T-cell (primary cell): ENCODE measurements at places on chromosomes 3 and 15.
A peak's percentile ranks its signal among the peaks of the same experiment; 100 is the strongest.

GRCh38 chr3:44184319-44184953 is 57.2 kb upstream of the TOPAZ1 start:
- no peaks in the 10 kb centered on the region for H3K36me3 ChIP-seq
- no peak overlapping the region for H3K27ac ChIP-seq
- no peak for DNase-seq

- DNase-seq = no peak
- H3K4me3 ChIP-seq = no peak overlapping the region
- no peaks in the 10 kb centered on the region for H3K27me3 ChIP-seq
- H3K36me3 ChIP-seq = no peaks in the 10 kb centered on the region
Observed at GRCh38 chr3:8608041-8608790, 36.4 kb downstream of the SSUH2 start.

- no peaks in the 10 kb centered on the region for H3K4me1 ChIP-seq
- H3K27me3 ChIP-seq = no peaks in the 10 kb centered on the region
- DNase-seq = no peak
- H3K36me3 ChIP-seq = peaks cover 59% of the 10 kb centered on the region
- no peak overlapping the region for H3K27ac ChIP-seq
- H3K4me3 ChIP-seq = no peak overlapping the region
Observed at GRCh38 chr3:4693620-4694019, 200.5 kb downstream of the ITPR1 start.

DNA sequence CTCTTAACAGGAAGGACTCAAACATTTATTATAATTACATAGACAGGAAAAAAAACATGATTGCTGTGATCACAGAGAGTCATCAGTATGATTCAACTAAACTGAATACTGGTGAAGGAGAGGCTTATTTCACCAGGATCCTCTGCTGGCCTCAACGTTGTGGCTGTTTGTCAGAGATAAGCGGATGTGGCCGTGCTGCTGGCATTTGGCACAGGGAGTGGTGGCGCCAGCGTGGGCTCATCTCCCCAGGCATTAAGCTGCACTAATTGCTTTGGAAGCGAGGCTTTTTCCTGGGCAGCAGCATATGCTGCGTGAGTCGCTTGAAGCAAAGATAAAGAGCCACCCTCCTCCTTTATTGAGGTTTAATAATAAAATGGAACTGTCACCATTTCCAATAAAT is 306.7 kb downstream of the LRTM1 start:
- H3K27me3 ChIP-seq = no peaks in the 10 kb centered on the region
- no peaks in the 10 kb centered on the region for H3K36me3 ChIP-seq
- no peak overlapping the region for H3K4me3 ChIP-seq
- H3K4me1 ChIP-seq = no peaks in the 10 kb centered on the region
- H3K27ac ChIP-seq = no peak overlapping the region

DNA sequence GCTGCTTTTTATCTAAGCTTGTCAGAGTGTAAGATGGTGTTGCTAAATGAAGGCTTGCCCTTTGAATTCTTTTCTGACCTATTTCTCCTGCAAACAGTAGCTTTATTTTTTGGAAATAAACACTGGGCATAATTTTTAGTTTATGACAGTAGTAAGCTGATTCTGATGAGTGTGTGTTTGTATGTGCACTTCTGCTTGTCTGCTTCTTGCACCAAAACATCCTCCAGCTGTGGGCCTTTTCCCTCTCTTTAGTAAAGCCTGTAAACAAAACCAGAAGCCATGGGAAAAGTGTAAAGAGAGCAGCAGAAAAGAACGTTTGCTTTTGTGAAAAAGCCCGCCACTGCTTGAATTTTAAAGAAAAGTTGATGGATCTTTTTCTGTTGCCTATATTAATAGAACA is 136.4 kb upstream of the IL12A start:
- H3K27ac ChIP-seq = no peak overlapping the region
- no peaks in the 10 kb centered on the region for H3K27me3 ChIP-seq
- no peak overlapping the region for H3K4me3 ChIP-seq

DNA sequence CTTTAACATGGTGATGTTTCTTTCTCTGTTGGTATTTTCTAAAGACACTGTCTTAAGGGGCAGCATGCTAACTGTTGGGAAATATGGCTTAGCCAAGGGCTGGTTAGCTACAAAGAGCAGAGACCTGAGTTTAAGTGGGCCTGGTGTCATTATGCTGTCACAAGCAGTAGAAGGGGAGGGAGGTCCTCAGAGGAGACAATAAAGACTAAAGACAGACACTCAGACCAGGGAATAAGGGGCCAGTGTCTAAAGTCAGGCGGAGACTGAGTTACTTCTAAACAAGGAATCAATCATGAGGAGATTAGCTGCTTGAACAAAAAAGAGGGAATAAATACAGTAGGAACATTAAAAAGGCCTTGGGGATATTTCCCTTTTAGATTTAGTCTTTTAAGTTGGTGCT is 142.7 kb upstream of the DPPA4 start:
- no peak for DNase-seq
- no peaks in the 10 kb centered on the region for H3K27me3 ChIP-seq
- H3K36me3 ChIP-seq = no peaks in the 10 kb centered on the region

GRCh38 chr3:152039887-152040286 is 166.4 kb downstream of the SUCNR1 start:
- no peaks in the 10 kb centered on the region for H3K27me3 ChIP-seq
- DNase-seq = no peak
- no peaks in the 10 kb centered on the region for H3K4me1 ChIP-seq
- no peaks in the 10 kb centered on the region for H3K36me3 ChIP-seq
- H3K27ac ChIP-seq = no peak overlapping the region

DNA sequence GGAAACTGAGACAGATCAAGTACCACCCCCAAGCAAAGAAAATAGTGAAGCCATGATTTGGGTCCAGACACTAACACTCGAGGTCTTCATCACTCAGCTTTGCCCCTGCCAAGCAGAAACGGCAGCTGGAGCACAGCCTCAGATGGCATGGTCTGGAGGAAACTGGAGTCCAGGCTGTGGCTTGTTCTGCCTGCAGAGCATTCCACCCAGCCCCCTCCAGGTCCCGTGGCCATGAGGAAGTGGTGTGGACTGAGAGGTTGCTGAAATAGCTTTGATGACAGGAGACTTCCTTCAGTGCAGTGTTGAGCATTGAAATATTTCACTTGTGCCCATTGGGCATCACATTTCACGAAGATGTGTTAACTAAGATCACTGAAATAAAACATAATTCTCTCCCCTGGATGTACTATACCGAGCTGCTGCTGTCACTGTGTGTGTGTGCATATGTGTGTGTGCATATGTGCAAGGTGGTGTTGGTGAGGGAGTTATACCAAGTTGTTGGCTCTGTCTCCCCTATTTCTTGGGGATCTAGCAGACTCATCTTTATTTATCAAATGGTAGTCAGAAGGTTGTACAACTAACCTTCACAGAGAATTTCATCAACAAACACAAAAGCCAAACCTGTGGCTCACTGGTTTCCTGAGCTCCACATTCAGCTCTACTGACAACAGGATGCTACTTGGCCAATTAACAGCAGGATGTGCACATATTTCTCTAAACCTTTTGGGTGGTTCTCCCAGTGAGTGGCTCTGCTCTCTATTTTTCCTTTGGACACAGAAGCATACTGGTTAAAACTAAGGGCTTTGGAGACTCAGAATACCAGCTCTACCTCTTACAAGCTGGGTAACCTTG is 660.1 kb upstream of the CFAP20DC start:
- H3K4me3 ChIP-seq = peak overlapping the region; percentile 17
- no peak overlapping the region for H3K27ac ChIP-seq
- H3K27me3 ChIP-seq = no peaks in the 10 kb centered on the region

- no peaks in the 10 kb centered on the region for H3K36me3 ChIP-seq
- peaks cover 19% of the 10 kb centered on the region for H3K4me1 ChIP-seq
- H3K4me3 ChIP-seq = peak overlapping the region; percentile 88
- H3K27me3 ChIP-seq = no peaks in the 10 kb centered on the region
- peak overlapping the region; percentile 67 for H3K27ac ChIP-seq
Observed at GRCh38 chr3:121835465-121835801, 424 bp downstream of the EAF2 start.

DNA sequence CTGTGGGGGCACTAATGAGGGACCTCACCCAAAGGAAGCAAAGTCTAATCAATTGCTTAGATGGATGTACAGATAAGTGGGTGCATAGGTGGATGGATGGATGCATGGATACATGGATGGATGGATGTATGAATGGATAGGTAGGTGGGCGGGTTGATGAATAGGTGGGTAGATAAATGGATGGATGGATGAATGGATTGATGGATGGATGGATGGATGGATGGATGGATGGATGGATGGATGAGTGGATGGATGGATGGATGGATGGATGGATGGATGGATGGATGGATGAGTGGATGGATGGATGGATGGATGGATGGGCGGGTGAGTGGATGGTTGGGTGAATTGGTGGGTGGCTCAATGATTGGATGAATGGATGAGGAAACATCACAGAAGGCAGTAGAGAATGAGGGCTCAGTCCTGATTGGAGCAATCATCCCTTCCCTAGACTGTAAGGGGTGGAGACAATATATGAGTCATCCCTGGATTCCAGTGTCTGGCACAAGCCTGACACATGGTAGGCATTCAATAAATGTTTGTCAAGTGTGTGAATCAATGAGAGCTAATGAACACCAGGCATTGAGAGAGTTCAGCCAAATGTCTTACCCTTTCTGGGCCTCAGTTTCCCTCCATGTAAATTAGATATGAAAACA is 40.4 kb upstream of the PXYLP1 start:
- H3K36me3 ChIP-seq = no peaks in the 10 kb centered on the region
- H3K4me1 ChIP-seq = peaks cover 6% of the 10 kb centered on the region
- no peak overlapping the region for H3K27ac ChIP-seq
- no peak overlapping the region for H3K4me3 ChIP-seq
- DNase-seq = no peak

DNA sequence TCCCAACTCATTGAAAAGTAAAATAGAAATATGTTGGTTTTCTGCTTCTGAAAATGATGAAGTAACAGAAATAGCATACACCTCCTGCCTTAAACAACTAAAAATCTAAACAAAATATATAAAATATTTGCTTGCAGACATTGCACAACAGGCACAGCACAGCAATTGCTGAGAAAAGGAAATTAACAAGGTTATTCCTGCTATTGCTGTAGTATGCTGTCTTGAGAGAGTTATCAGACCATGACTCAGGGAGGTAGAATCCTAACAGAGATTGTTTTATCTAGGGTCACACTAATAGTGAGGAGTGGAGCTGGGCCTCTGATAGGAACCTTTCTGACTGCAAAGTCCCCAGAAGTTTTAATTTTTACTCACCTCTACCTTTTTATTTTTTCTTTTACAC is 72.6 kb downstream of the ZBTB20 start:
- no peak overlapping the region for H3K4me3 ChIP-seq
- DNase-seq = no peak
- H3K4me1 ChIP-seq = peaks cover 7% of the 10 kb centered on the region
- H3K36me3 ChIP-seq = no peaks in the 10 kb centered on the region
- H3K27me3 ChIP-seq = no peaks in the 10 kb centered on the region

GRCh38 chr3:31768479-31769125 is 212.5 kb downstream of the OSBPL10 start:
- H3K27ac ChIP-seq = no peak overlapping the region
- no peaks in the 10 kb centered on the region for H3K4me1 ChIP-seq
- peak; percentile 38 for DNase-seq
- H3K4me3 ChIP-seq = no peak overlapping the region
- no peaks in the 10 kb centered on the region for H3K36me3 ChIP-seq

DNA sequence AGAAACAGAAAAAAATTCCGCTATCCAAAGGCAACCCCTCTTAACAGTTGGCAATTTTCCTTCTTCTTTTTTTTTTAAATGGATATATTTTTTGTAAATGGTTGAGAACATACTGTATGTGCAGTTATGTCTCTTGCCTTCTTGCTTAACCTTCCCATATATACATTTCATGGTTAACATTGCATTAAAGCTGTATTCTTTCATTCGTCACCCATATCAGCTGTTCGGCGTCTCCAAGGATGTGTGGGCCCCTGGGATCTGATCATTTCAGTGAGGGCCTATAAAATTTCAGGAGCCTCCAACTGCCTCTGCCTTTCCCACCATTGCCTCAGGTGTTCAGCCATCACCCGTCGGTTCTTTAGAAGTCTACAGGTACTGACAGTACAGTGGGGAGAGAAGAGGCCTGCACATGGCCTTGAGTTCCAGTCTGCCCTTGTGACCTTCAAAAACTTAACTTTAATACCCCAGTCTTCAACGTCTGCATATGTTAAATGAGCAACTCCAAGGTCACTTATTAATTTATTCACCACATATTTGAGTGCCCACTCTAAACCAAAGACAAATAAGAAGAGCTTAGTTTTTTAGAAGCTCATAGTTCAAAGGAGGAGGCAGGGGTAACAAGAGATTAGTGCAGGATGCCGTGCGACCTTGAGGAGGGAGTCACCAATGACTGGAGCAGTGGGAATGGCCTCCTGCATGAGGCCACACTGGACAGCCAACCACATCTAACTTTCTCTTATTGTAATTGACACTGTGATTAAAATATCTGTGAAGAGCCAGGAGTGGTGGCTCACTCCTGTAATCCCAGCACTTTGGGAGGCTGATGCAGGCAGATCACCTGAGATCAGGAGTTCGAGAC is 6.9 kb downstream of the ST6GAL1 start:
- no peak overlapping the region for H3K4me3 ChIP-seq
- peaks cover 6% of the 10 kb centered on the region for H3K4me1 ChIP-seq
- H3K27me3 ChIP-seq = no peaks in the 10 kb centered on the region
- H3K36me3 ChIP-seq = peaks cover 51% of the 10 kb centered on the region
- no peak overlapping the region for H3K27ac ChIP-seq
- DNase-seq = no peak

GRCh38 chr3:102269406-102269805 is 165.4 kb upstream of the ZPLD1 start:
- H3K4me3 ChIP-seq = no peak overlapping the region
- H3K36me3 ChIP-seq = no peaks in the 10 kb centered on the region
- H3K27me3 ChIP-seq = no peaks in the 10 kb centered on the region
- H3K27ac ChIP-seq = no peak overlapping the region
- no peak for DNase-seq
- H3K4me1 ChIP-seq = no peaks in the 10 kb centered on the region

- H3K27me3 ChIP-seq = no peaks in the 10 kb centered on the region
- no peak for DNase-seq
- no peak overlapping the region for H3K27ac ChIP-seq
- H3K4me1 ChIP-seq = no peaks in the 10 kb centered on the region
- no peaks in the 10 kb centered on the region for H3K36me3 ChIP-seq
Observed at GRCh38 chr15:92801774-92802464, 98.2 kb upstream of the CHD2 start.

DNA sequence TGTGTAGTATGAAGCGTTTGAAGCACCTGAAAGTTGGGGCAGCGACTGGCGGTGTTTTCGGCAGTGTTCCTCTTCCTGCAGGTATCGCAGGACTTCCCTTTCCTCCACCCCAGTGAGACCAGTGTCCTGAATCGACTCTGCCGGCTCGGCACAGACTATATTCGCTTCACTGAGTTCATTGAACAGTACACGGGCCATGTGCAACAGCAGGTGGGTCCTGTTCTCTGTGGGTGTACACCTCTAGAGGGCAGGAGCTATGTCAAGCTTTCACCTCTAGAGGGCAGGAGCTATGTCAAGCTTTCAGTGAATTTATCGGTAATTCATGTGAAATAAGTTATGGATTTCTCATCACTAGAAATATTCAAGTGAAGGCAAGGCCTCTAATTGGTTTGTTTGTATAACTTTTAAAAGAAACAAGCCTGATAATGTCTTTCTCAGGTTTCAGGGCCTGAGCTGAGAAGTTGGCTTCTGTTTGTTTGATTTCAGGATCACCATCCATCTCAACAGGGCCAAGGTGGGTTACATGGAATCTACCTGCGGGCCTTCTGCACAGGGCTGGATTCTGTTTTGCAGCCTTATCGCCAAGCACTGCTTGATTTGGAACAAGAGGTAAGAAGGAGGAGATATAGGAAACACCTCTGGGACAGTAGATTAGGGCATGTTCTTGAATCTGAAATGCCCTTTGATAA is 5.3 kb downstream of the TUBGCP4 start:
- peaks cover 13% of the 10 kb centered on the region for H3K4me1 ChIP-seq
- H3K27ac ChIP-seq = no peak overlapping the region
- no peaks in the 10 kb centered on the region for H3K27me3 ChIP-seq
- no peak overlapping the region for H3K4me3 ChIP-seq
- H3K36me3 ChIP-seq = peaks cover 20% of the 10 kb centered on the region
- DNase-seq = peak; percentile 21
